Retinal pigment epithelial cell (primary cell): ENCODE measurements at places on chromosomes 12 and 14.

GRCh38 chr12:126248871-126249403, 1183.7 kb downstream of the AACS start:
- peak; percentile 15 for DNase-seq

DNA sequence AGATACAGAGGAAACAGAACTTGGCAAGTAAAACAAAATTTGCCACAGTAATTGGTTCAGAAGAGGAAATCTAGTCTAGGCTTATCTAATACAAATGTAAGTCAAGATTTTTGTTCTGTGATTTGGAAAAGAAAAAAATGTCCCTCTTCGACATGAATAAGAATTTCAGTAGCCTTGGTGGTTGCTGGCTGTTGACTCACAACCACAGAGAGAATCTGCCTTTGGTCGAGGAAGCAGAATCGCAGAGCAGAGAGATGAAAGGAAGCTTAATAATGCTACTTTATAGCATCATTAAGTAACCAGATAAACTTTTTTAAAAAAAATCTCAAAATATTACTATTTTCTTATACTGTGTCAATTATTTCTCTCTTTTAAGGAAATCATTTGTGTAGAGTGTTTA, 1096.6 kb downstream of the FLRT2 start:
- no peak for DNase-seq

GRCh38 chr12:85923767-85924331, 49.8 kb downstream of the NTS start:
- DNase-seq = peak; percentile 3

DNA sequence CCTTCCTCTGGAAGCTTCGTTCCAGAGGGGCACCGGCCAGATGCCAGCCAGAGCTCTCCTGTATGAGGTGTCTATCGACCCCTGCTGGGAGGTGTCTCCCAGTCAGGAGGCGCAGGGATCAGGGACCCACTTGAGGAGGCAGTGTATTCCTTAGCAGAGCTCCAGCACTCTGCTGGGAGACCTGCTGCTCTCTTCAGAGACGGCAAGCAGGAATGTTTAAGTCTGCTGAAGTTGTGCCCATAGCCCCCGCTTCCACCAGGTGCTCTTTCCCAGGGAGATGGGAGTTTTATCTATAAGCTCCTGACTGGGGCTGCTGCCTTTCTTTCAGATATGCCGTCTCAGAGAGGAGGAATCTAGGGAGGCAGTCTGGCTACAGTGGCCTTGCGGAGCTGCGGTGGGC, 22.2 kb upstream of the NAV3 start:
- no peak for DNase-seq

- no peak for DNase-seq
Measured at GRCh38 chr12:124583854-124584253, 16.4 kb upstream of the NCOR2 start.

DNA sequence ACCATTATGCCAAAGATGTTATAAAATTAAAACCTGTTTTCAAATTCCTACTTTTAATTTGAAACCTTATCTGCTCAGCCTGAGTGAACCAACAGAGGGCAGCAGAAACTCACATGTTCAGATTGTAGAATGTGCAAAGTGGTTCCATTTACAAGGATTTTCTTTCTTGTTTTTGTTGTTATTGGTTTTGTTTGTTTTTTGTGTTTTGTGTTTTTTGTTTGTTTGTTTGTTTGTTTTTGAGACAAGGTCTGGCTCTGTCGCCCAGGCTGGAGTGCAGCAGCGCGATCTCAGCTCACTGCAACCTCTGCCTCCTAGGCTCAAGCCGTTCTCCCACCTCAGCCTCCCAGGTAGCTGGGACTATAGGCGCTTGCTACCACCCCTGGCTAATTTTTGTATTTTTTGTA, 22.8 kb upstream of the GARIN2 start:
- DNase-seq = no peak

- no peak for DNase-seq
Measured at GRCh38 chr14:38297681-38298080, 41.8 kb upstream of the CLEC14A start.

- DNase-seq = no peak
Measured at GRCh38 chr12:84222841-84223240, 689.8 kb downstream of the SLC6A15 start.

GRCh38 chr14:102925646-102926045, 3.2 kb downstream of the AMN start:
- DNase-seq = no peak

DNA sequence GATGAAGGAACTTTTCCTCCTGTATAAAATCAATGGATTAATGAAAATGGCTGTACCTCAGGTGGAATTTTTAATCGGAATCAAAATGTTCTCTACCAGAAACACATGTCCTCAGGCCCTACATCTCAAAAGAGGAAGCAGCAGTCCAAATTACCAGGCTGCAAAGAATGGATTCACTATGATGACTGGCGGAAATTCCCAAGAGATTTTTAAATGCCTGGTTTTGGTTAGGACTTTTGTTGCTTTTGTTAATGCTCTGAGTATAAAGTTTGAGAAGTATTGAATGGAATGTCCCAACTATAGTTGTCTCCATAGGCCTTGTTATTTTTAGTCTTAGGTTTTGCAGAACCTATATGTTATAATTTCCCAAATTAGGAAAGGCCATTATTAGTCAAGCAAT, 11.2 kb upstream of the IFNG start:
- DNase-seq = no peak

- DNase-seq = no peak
Measured at GRCh38 chr14:35366521-35366976, 38.0 kb downstream of the NFKBIA start.

- DNase-seq = no peak
Measured at GRCh38 chr12:101795786-101796185, 35.0 kb downstream of the GNPTAB start.

DNA sequence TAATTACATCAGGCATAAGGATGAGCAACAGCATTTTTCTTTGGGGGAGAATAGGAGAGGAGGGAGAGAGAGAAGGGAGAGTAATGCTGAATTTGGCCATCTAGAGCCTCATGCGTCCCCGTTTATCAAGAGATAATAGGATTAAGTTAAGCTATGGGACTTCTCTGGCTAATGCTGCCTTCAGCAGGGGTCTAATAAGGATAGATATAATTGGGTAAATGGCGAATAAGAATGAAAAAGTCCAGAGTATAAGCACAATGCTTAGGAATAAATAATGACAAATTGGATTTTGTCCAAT, 470.0 kb downstream of the EGLN3 start:
- no peak for DNase-seq

GRCh38 chr14:104317492-104317805, 179.1 kb downstream of the KIF26A start:
- no peak for DNase-seq

DNA sequence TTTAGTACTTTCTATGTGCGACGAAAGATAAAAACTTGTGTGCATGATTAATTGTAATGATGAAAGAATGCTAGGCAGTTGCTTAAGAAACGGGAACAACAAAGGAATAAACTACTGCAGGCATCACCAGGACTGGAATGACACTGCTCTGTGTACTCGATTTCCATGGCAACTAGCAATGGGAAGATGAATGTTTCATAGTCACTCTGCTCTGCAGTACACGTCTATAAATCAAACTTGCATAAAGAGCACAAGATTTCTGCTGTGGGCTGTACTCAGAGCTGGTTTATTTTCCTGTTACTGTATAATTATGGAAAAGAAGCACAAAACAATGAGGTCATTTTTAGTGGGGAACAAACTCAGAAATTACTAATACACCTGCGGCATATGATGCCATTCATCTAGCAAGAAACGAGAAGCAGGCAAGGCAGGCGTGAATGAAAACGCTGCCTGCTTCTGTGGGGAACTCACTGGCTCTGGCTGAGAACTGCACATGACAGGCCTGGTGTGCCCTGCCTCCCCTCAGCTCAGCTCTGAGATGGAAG, 41.8 kb downstream of the EFCAB11 start:
- DNase-seq = peak; percentile 97

DNA sequence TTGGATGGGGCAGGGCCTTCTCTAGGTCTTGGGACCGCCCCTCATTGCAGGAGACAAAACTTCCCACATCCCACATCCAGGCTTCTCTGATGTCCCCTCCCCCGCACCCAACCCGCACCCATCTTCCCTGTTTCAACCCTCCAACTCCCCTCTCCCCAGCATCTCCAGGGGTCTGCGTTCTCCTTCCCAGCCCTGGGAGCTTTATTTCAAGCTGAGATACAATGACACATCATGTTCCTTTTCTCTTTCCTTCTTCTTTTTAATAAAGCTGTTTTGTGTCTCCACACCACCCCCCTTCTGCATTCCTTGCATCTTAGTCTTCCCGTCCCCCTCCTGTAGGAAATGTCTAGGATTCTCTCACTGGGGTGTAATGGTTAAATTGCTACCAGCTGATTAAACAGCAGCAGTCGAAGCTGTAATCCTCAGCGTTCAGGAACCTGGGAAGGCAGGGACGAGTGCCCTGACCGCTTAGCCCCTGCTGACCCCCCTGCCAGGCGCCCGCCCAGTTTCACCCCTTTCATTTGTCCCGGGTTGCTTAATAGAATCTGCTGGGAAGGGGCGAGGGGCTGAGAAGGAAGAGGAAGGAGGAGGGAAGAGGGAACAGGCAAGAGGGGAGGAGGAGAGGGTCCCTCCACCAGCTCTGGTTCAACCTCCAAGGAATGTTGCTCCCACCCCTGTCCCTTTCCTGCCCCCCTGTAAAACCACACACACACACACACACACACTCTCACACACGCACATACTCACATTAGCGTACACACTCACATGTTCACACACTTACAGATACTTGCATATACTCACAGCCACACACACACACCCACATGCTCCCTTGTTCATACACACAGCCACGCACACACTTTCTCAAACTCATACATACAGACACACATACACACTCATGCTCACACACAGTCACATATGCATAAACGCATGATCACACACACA, 104.5 kb upstream of the MED13L start:
- peak; percentile 72 for DNase-seq

GRCh38 chr12:59066445-59066844, 146.1 kb upstream of the LRIG3 start:
- no peak for DNase-seq

- DNase-seq = no peak
Measured at GRCh38 chr12:2402073-2402579, 349.3 kb downstream of the CACNA1C start.

GRCh38 chr12:62375603-62376002, 91.0 kb upstream of the MON2 start:
- no peak for DNase-seq

GRCh38 chr12:79347866-79348265, 342.9 kb downstream of the PAWR start:
- no peak for DNase-seq

DNA sequence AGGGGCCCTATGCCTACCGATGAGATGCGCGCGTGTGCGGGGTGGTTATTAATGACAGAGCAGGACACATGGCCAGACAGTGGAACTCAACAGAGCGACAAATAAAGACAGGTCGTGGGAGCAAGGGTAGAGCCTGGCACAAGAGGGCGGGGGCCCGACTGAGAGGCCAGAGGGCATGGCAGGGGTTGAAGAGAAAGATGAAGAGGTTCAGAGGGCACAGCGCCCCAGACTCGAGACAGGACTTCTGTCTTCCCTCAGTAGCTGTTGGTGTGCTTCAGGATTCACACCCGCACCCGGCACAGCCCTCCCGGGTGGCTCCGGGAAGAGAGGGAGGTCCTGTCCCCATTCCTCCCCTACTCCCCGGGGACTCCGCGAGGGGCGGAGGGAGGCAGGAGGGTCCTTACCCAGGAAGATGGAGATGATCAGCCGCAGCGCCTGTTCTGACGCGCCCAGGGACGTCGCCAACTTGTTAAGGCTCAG, 366 bp downstream of the LPCAT3 start:
- DNase-seq = no peak

- DNase-seq = no peak
Measured at GRCh38 chr12:129579879-129580278, 323.9 kb downstream of the TMEM132D start.

DNA sequence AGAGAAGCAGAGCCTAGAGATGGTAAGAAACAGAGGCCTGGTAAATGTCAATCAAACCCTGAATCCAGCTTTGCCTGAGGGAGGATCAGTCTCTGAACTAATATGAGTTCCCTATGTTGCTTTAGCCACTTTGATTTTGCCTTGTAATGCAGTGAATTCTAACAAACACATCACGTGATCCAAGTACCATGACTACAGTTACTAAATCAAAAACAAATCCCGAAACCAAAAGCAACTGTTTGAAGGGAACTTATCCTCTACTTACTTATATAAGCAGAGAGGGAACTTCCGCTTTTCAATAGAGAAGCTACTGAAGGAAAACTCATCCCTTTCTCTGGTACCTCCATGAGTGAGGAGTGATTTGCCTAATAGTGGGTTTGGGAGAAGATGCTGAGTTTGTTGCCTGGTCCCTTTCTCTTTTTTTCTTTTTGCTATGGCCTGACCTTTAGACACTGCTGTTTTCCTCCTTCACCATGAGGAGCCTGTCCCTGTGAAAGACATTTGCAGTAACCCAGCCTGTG, 7.7 kb upstream of the PPTC7 start:
- no peak for DNase-seq

GRCh38 chr12:45357539-45358417, 141.9 kb downstream of the ANO6 start:
- DNase-seq = no peak

DNA sequence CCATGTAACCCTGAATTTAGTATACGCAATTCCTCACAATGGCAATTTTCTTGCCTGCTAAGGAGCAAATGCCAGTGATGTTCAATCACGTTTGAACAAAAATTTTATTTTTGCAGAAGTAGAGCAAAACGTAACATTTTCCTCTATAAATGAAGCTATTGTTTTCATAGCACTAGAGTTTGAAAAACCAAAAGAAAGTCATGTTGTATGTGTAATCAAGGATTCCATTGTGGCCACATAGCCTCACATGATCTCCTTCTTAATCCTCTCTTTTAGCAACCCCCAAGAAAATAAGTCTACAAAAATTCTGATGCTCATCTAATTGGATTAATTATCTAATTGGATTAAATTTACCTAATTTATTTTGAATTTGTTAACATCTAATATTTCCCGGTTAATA, 1217.4 kb upstream of the FLRT2 start:
- peak; percentile 71 for DNase-seq

- DNase-seq = no peak
Measured at GRCh38 chr14:81684696-81685095, 151.0 kb upstream of the SEL1L start.

GRCh38 chr14:25394356-25394755, 344.4 kb upstream of the STXBP6 start:
- no peak for DNase-seq

GRCh38 chr14:41235466-41235865, 371.2 kb upstream of the LRFN5 start:
- no peak for DNase-seq

DNA sequence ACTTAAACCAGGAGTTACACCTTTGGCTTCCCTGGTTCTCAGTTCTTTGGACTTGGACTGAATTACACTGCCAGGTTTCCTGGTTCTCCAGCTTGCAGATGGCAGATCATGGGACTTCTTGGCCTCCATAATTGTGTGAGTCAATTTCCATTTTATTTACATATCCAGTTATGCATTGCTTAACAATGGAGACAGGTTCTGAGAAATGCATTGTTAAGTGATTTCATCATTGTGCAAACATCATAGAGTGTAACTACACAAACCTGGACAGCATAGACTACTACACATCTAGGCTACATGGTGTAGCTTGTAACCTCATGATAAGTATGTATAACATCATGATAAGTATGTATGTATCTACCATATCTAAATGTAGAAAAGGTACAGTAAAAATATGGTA, 276.1 kb upstream of the BTG1 start:
- DNase-seq = no peak
